WERI-Rb-1 (cell line): ENCODE measurements at places on chromosomes 11 and 22.

DNA sequence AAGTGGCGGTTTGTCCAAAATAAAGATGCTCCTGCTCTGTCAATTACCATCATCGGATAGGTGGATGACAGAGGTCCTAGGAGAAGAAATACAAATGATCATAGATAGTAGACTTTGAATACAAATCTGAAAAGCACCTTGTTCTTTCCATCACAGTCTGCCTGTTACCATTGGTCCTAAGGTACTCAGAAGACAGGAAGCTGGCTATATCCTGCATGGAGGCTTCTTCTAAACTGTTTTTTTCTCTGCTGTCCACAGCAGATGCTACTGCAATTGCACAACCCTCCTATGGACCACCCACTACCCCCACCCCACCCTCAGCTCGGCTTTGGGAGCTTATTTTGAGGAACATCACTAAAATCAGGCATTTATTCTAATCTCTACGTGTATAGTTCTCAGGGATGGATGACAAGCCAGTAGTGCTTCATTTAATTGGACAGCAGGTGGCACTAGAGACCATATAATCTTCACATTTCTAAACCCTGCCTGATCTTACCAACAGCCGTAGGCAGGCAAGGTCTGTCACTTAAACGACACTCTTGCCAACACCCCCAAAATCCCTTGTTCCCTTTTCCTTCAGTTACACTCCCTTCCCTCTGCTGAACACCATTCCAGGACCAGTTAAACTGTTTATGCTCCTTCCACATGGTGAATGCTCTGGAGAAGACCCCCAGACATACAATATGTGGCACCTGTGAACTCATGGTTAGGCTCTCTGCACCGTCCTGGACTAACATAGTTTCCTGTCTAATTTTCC lies 6.6 kb upstream of the PTS start:
- peak; percentile 31 for DNase-seq

DNA sequence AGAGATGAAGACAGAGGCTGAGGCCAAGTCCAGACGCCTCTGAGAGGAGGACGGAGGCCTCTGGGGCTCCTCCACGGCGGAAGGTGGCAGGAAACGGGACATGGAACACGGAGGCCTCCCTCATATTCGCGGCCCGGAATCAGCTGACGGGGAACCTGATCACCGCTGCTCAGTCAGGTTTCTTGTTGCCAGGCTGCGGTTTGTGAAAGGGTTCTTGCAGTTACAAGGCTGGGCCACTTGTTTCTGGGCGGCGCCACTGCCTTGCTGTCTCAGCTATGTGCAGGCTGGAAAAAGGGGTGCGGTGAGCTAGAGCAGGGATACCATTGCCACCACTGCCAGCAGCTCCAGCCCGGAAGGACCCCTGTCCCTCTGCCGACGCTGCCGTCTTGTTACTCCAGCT lies 10.0 kb upstream of the MMP1 start:
- peak; percentile 31 for DNase-seq

- DNase-seq: peak; percentile 68
These were observed 20.7 kb downstream of the ELF5 start for GRCh38 chr11:34492806-34493414.

DNA sequence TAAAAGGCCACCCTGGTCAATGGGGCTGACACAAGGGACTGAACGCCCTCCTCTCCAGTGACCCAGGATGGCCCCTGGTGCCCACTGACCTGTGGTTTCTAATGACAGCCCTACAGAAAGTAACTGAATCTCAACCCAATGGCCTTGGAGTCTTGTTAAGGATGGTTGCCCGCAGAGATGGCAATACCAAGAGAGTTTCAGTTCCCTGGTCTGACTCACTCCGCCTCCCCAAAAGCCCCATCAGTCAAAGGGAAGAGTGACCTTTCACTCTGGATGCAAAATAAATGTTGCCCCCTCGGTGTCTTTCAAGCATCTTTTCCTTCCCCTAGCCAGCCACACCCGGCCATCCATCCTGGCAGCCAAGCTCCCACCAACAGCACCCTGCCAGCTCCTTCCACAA lies 57.7 kb upstream of the ISX start:
- no peak for DNase-seq

- no peak for DNase-seq
These were observed 53.0 kb downstream of the OSBPL5 start for GRCh38 chr11:3111919-3112690.

GRCh38 chr11:112949781-112950575 lies 11.2 kb upstream of the NCAM1 start:
- no peak for DNase-seq

GRCh38 chr11:125980436-125980835 lies 34.6 kb downstream of the VSIG10L2 start:
- no peak for DNase-seq

DNA sequence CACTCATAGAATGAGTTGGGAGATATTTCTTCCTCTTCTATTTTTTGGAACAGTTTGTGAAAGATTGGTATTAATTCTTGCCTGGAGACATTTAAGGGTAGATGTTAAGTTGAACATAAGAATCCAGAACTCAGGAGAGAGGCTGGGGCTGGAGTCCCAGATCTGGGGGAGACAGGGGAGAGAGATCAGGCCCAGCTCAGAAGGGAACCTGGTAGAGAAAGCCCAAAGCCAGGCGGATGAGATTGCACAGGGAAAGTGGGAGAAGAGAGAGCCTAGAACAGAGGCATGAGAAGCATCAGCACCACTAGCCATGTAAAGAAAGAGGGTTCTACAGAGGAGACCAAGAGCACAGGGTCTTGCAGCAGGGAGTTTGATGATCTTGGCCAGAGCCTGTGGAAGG lies 13.0 kb upstream of the GNAZ start:
- no peak for DNase-seq

DNA sequence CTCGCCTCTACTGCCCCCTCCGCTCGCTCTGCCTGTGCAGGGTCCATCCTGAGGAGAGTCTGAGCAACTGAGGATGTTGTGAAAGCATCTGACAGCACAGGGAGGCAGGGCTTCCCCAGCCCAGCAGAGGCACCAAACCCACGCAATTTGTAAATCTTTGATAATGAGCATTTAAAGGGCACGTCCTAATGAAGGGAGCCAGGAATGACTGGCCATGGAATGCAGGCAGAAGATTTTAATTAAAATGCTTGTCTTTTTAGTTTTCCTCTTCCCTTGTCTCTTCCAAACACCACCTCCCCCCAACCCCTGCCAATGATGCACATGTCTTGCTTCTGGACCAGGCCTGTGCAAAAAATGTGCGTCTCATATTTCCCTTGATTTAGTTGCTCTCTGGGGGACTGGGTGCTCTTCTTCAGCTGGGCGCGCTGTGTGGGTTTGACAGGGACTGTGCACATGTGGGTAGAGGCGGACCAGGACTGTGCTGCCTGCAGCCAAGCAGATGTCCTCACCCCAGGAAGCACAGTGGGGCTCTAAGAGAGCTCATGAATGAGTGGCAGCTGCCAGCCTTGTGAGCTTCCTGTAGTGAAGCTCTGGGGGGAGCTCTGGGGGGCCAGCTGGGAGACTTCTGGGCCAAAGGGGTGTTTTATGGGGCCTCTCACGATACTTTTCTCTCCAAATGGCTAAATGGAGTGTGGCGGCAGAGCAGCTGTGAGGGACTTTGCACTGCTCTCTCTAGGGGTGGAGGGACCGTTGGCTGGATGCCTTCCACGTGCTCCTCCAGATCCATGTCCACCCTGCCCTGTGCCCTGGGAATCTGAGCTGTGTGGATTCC lies 273.5 kb downstream of the ST3GAL4 start:
- peak; percentile 52 for DNase-seq

DNA sequence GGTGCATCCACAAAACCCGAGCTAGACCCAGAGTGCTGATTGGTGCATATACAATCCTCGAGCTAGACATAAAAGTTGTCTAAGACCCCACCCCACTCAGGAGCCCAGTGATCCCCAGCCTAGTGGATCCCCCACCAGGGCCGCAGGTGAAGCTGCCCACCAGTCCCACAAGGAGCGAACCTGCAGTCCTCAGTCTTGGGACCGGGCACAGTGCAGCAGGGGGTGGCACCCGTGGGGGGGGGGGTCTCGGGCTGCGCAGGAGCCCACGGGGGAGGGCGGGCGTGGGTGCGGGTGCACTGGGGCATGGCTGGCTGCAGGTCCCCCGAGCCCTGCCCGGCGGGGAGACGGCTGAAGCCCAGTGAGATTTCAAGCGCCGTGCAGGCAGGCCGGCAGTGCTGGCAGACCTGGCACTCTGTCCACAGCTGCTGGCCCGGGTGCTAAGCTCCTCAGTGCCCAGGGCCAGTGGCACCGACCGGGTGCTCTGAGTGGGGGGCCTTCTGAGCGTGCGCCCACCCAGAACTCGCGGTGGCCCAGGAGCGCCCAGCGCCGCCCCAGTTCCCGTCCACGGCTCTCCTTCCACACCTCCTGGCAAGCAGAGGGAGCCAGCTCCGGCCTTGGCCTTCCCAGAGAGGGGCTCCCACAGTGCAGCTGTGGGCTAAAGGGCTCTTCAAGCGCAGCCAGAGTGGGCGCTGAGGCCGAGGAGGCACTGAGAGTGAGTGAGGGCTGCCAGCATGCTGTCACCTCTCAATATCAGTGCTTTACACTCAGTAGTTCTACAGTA lies 989.1 kb downstream of the FAM181B start:
- no peak for DNase-seq

DNA sequence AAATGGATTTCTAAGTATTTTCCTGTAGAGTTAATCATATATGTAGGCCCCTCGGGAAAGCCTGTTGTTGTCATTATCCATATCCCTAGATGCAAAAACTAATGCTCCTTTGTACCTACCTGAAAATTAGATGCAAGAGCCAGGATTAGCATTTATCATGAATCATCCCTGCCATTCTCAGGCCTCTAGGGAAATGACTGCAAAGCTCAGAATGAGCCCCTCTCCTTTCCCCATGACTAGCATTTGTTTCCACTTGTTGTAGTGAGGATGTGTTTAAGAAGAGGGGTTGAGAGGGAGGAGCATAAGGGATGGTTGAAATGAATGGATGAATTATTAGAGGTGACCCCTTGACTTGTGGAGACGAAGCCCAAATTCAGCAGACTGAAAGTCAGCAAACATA lies 537.9 kb downstream of the NTM start:
- DNase-seq: no peak

DNA sequence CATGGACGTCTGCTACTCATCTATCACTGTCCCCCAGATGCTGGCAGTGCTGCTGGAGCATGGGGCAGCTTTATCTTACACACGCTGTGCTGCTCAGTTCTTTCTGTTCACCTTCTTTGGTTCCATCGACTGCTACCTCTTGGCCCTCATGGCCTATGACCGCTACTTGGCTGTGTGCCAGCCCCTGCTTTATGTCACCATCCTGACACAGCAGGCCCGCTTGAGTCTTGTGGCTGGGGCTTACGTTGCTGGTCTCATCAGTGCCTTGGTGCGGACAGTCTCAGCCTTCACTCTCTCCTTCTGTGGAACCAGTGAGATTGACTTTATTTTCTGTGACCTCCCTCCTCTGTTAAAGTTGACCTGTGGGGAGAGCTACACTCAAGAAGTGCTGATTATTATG lies 9.2 kb upstream of the OR9Q2 start:
- DNase-seq: no peak

- DNase-seq: no peak
These were observed 8.5 kb upstream of the FXYD6 start for GRCh38 chr11:117884994-117885393.

GRCh38 chr22:26675687-26676268 lies 18.4 kb downstream of the MIAT start:
- no peak for DNase-seq

DNA sequence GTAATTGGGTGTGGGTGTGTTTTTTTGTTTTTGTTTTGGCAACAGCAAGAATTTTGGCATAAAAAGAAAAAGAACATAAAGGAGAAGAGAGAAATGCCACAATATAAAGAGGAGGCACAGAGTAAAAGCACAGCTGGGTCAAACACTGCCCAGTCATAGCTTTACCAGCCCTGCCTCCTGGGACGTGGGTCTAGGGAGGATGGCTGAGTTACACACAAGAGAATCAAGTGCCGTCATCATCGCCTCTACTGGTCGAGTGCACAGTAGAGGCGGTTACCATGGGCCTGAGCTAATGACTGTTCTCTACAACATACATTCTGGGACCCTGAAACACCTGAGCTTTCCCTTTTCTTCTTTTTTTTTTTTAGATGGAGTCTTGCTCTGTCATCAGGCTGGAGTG lies 87.6 kb upstream of the BID start:
- no peak for DNase-seq

- DNase-seq: no peak
These were observed 109.7 kb upstream of the CTSC start for GRCh38 chr11:88447281-88447680.

DNA sequence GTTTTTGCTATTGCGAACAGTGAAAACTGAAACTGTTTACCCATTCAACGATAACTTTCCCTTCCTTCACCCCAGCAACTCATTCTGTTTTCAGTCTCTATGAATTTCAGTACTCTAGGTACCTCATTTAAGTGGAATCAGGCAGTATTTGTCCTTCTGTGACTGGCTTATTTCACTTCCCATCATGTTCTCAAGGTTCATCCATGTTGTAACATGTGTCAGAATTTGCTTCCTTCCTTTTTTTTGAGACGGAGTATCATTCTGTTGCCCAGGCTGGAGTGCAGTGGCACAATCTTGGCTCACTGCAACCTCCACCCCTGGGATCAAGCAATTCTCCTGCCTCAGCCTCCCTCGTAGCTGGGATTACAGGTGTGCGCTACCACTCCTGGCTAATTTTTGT lies 23.7 kb downstream of the HTR3B start:
- DNase-seq: no peak

DNA sequence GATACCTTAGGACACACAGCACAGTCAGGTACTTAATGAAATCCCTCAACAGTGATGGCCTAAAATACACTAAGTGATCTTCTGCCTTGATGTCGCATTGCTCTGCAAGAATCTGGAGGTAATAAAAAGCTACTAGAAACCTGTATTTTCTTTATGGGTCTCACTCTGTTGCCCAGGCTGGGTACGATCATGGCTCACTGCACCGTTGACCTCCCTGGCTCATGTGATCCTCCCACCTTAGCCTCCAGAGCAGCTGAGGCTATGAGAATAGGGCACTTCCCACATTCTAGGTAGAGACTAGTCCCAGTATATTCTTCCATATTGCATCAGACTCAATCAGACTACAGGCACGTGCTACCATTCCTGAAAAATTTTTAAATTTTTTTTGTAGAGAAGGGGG lies 21.7 kb downstream of the VSIG10L2 start:
- no peak for DNase-seq

DNA sequence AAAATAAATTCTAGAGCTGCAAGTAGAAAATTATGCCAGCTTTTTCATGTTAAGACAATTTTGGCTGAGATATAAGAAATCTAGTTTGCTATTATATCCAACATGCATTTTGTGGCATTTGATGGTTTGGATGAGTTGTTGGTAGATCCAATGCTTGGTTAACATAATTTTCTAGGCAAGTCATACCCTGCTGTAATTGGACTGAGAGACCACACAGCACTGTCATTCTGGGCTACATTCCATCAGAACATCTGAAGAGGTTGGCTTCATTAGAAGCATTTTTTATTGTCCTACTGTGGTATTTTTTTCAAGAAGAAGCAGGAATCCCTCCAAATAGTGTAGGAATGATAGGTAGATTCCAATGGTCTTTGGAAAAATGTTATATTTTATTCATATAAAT lies 561.0 kb downstream of the LUZP2 start:
- no peak for DNase-seq

- no peak for DNase-seq
These were observed 558.5 kb downstream of the MIAT start for GRCh38 chr22:27215871-27216270.

- no peak for DNase-seq
These were observed 11.3 kb upstream of the CCDC86 start for GRCh38 chr11:60830478-60831142.
